AG04450 (cell line): ENCODE measurements at places on chromosomes 3 and 15.

- no peak for DNase-seq
Observed at GRCh38 chr3:187985647-187986046, 168.3 kb upstream of the LPP start.

- DNase-seq = no peak
Observed at GRCh38 chr15:52066842-52067544, 45.6 kb downstream of the BCL2L10 start.

DNA sequence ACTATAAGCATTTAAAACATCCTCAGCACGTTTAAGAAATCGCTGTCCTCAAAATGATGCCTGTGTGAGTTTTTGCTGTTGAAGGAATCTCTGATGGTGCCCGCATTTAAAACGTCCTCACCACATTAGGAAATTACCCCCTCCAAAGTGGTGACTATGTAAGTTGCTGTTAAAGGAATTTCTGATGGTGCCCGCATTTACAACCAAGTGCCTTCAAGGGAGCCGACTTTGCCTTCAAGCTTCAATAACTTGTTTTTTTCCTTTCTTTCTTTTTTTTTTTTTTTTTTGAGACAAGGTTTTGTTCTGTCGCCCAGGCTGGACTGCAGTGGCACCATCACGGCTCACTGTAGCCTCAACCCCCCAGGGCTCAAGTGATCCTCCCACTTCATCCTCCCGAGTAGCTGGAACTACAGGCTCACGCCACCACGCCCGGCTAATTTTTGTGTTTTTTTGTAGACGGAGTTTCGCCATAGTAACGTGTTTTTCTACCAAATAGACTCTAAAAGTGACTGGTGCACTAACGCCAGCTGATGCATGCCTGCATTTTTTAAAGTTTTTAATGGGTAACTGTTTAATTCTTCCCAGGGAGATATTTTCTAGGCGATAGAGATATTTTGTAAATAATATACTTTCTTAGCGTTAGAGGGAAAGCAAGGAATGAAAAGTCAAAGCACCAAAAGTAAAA is 19.0 kb upstream of the TSEN2 start:
- no peak for DNase-seq

- no peak for DNase-seq
Observed at GRCh38 chr3:136954251-136954650, 3.5 kb upstream of the IL20RB start.

DNA sequence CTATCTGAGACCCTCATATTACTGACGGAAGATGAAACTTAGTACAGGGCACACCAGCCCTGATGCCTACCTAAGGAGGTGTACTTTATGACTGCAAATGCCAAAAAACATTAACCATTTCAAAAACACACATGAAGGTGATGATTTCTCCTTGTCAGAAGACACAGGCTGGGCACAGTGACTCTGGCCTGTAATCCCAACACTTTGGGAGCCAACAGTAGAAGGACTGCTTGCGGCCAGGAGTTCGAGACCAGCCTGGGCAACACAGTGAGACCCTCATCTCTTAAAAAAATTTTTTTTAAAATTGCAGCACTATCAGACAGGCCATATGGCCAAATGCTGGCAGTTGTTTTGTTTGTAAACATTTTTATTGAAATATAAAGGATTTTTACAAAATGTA is 73.5 kb downstream of the LRIG1 start:
- no peak for DNase-seq

- no peak for DNase-seq
Observed at GRCh38 chr3:138331143-138331894, 1.7 kb upstream of the NME9 start.
